Type B pancreatic cell (in vitro differentiated cells): ENCODE measurements at places on chromosomes 2 and 18.

DNA sequence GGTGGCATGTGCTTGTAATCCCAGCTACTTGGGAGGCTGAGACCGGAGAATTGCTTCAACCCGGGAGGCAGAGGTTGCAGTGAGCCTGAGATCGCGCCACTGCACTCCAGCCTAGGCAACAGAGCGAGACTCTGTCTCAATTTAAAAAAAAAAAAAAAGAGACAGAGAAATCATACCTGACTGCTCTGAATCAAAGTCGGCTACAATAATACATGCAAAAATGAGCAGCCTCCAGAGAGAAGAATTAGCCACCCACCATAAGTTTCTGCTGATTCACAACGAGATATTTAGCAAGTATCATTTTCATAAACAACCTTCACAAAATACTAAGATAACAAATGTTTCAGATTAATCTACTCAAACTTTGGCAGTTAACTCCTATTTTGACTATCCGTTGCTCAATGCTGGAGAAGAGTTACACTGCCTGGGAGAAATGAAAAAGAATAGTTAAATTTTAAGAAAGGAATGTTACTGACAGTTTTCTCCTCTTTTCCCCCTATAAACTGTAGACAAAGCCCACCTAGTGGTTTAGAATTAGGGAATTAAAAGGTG, 1.5 kb downstream of the OSBPL1A start:
- DNase-seq: no peak

- no peak for DNase-seq
Observed at GRCh38 chr18:52903857-52904256, 563.9 kb downstream of the DCC start.

- DNase-seq: no peak
Observed at GRCh38 chr2:85723707-85724360, 29.7 kb downstream of the GNLY start.

DNA sequence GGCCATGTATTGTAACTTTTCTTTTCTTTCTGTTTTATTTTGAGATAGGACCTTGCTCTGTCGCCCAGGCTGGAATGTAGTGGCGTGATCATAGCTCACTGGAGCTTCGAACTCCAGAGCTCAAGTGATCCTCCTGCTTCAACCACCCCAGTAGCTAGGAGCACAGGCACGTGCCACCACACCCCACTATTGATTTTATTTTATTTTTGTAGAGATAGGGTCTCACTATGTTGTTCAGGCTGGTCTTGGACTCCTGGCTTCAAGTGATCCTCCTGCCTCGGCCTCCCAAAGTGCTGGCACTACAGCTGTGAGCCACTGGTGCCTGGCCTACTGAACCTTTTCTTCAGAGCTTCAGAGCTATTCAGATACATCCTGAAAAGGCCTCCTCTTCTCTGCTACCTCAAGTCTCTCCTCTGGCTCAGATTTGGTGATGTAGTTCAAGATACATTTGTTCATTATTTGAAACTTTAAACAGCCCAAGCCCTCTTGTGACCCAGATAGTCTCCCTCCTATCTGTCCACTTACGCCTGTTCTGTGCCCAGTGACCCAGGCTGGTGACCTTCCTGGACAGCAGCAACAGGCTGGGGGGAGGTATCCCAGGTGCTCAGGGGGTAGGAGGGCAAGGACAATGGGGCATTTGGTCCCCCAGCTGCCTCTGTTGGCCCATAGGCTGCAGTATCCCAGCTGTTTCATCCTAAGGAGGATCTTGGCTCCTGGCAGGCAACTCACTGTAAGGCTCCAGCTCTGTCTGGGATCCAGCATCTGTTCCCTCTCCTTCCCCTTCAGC, 38.6 kb downstream of the LAMA3 start:
- DNase-seq: no peak

DNA sequence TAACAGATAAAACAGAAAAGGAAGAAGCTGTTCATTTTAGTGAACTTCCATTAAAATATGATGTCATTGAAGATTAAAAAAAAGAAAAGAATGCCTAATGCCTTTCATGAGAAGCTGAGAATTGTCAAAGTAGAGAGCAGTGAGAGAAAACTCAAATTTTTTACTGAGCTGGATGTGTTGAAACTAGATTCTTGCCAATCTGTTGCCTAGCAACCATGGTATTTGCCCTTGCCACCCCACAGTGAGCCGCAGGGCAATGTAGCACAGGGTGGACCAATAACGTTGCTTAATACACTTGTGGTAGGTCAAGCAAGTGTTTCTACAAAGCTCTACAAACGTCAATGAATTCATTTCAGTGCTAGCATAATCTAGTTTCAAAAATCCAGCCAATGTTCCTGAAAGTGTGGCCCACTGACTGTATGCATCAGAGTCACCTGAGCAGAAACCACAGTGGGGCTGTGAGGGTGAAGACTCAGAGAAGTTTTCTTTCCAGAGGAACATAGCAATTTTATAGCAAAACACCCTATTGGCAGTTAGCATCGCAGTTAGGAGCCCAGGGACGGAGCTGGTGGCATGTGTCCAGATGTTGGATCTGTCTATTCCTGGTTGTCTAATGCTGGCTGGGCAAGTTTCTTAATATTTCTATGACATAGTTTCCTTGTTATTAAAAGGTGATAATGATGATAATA, 132.2 kb downstream of the DOCK10 start:
- no peak for DNase-seq

DNA sequence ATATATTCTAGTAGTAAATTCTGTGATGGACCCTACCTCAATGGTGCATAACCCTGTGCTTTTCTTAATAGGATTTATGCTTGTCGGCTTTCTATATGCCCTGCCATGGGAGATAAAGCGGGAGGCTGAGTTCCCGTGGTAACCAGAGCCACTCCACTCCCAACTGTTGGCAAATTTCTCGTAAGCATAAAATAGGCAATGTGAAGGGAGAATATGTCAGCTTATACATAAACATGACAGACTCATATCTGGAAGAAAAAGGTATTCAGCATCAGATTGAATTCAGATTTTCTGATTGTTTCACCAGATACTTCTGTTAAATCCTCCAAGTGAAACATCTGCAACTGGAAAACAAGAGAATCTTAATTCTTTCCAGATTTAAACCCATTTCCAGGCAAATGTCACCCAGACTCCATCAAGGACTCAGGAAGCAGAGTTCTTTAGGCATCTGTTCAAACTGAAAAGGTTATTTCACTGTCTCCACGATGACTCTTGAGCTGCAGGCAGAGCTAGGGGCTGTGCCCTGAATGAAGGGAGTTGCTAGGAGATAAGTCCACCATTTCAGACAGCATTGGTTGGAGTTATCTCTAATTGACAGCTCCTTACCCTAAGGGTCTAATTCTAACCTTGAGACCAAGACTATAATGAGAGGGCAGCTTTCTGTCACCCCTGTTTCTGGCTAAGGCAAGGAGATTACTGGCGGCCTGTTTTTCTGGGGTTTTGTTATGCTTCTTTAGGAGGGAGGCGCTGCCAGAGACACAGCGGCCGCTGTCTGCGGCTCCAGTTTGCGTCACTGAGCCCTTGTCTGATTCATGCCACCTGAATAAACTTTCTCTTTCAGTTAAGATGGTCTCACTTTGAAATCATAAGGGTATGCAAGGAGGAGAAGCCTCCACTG, 381.3 kb downstream of the SOX11 start:
- DNase-seq: no peak

DNA sequence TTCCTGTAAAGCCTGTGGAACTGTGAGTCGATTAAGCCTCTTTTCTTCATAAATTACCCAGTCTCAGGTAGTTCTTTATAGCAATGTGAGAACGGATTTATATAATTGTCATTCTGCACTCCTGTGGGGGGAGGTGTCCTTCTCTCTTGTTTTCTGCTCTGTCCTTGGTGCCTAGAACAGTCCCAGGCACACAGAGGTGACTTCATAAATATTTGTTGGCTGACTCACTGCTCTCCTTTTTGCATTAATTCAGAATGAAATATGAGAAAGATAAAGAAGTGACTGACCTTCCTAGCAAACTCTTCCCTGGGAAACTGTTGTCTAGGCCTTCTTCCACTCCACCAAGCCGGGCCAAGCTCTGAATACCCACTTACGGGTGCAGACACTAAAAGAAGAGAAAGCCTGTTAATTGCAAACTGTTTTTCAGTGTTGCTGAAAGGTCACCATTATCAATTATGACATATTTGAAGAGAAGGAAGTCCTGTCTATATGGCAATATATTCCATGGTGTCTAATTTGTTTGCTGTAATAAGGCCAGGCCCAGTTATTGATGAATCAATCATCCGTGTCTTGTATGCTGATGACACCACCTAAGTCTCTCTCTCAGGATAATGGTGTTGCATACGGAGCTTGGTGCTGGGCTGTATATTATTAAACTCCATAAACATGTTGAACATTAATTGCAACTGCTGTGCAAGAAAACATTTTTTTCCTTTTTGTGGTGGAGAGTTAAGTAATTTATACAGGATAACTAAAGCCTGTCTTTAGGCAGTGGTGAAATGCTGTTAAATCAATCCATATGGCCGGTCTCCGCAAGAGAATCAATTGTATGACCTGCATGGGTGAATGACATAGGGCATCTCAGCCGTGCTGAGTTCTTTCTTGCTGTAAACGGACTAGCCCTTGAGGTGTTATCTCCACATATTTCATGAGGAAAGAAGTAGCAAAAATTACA, 567.5 kb downstream of the SLC4A3 start:
- DNase-seq: no peak

DNA sequence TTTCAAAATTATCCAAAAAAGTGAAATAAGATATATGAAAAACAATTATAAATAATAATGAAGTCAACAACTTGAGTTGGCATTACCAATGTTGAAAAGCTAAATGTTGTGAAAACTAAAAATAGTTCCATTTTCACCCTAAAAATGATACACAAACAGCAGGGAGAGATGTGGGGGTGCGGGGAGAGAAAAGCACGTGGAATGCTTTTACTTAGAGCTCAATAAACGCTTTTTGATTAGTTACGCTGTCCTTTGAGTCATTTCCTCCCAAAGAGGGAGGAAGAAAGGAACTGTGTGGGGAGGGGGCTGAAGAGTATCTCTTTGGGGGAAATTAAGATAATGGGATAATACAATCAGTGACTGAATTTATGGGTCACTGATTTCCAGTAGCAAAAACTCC, 29.2 kb downstream of the ZNF521 start:
- no peak for DNase-seq

DNA sequence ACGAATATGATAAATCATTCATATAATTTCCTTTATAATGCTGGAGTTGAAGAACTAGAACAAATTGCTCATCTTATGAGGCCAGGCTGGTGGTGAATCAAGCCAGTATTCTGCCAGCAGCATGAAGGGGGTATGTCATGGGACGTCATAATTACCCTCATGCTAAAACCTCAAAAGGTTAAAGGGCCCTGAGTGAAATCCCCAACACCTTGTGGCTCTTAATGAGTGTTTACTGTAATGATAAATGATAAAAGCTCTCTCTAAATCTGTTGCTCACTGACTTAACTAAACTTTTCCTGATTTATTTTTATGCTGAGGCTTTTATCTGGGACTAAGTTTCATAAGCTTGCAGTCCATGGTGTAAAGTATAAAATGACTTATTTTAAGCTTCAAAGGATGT, 18.3 kb upstream of the NEDD4L start:
- DNase-seq: no peak

- DNase-seq: peak; percentile 50
Observed at GRCh38 chr18:48290162-48290926, 118.8 kb downstream of the ZBTB7C start.

- no peak for DNase-seq
Observed at GRCh38 chr18:22846088-22846683, 86.9 kb upstream of the RBBP8 start.

GRCh38 chr2:229591611-229592010, 122.7 kb downstream of the DNER start:
- no peak for DNase-seq

DNA sequence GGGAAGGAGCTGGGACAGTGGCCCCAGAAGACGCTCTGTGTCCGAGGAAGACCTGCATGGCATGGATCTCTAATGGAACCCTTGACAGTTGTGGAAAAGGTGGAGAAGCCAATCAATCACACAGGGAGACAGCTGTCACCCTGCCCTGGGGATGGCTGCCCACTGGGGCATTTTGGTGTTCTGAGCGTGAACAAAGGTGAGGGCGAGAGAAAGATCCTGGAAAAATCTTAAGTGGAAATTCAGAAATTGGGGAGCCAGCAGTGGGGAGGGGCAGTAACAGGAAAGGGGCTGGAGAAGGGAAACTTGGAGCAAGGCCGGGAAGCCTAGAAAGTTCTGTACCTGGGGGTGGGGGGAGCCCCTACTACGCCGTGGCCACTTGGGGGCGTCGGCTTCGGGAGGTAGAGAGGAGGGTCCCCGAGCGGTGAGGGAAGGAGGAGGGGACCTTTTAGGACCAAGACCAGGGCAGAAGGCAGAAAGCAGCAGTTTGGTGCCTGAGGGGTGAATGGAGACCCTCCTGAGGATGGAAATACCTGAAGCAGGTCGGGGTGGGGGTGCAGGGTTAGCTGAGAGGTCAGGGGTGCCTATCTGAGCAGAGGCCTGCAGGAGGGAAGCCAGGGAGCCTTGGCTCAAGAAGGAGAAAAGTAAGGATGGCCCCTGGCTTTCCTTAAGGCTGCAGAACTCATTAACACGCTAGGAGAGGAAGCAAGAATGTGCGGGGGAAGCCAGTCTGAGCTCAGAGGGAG, 30.0 kb downstream of the NGEF start:
- DNase-seq: peak; percentile 51

DNA sequence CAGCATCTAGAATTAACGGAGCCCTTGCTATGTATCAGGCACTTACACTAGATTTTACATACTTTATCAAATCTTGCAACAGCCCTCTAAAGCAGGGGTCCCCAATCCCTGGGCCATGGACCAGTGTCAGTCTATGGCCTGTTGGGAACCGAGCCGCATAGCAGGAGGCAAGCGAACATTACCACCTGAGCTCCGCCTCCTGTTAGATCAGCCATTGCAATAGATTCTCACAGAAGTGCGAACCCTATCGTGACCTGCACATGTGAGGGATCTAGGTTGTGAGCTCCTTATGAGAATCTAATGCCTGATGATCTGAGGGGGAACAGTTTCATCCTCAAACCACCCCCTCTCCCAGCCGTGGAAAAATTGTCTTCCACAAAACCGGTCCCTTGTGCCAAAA, 13.4 kb downstream of the DNAJB2 start:
- no peak for DNase-seq

GRCh38 chr18:11859282-11859830, 8.1 kb downstream of the CHMP1B start:
- DNase-seq: peak; percentile 27

GRCh38 chr2:237590272-237591140, at the start of gene RAB17:
Gene RAB17, minus strand, starts transcription at chr2:237590734. Its CDS starts 4,580 bp downstream, at chr2:237586154.
- no peak for DNase-seq

- DNase-seq: no peak
Observed at GRCh38 chr2:62471816-62472215, 34.2 kb downstream of the TMEM17 start.

DNA sequence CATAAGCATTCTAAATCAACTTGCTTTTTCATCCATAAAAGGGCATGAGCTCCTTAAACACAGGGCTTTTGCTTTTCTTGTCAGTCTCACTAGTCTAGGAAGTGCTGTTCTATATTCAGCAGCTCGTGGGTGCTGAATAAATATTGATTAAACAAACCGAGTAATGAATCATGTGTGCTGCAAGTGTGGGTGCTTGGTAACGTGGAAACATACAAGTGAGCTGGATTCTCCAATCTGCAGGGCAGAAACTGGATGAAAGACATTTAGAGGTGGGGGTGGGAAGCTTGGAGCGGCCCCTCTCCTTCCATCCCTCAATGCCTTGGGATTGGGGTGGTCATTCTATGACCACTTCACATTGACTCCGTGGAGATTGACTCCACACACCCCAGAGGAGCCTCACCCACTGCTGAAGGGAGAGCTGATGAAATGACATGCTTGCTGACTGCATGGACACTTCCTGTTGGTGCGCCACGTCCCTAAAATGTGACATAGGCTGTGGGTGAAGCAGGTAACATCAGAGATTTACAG, 114.6 kb downstream of the DOCK10 start:
- DNase-seq: no peak
